ENCODE measurements at places on chromosomes 2 and 18.

DNA sequence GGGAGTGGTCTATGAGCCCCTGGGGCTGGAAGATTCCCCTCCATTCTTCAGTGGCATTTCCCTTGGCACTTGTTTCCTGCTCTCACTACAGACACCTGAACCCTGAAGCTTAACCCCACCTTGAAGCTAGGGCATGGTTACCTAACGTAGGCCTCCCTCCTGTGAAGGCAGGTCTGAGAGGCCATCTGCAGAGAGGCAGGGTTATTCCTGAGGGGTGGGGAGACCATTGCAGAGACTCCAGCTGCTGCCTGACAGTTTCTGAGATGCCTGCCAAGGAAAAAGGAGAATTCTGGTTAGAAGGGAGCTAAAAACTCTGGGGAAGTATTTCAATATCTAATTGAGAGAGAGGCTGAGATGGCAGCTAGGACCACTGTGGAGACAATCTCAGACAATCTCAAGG lies 119.3 kb upstream of the NDUFV2 start:
- no peak for DNase-seq

GRCh38 chr2:113206251-113206650 lies 32.5 kb downstream of the PSD4 start:
- DNase-seq, result peak; percentile 69

DNA sequence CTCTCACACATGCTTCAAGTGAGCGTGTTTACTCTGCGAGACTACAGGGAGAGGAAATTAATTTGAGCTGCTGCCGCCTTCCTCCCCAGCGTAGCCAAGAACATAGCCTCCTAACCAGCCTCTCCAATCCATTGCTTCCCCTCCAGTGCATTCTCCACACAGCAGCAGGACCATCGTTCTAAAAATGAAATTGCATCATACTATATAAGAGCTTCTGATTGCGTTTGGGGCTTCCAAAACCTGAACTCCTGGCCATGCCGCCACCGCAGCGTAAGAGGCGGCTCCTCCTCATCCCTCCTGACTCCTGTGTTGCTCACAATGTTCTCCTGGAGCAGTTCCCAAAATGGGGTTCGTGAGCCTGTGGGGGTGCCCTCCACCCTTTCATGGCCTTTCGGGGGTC lies 142.1 kb downstream of the MYT1L start:
- no peak for DNase-seq

- DNase-seq, result no peak
These were observed 203.4 kb downstream of the NEDD4L start for GRCh38 chr18:58247363-58247834.

- DNase-seq, result no peak
These were observed 5.8 kb upstream of the TWSG1 start for GRCh38 chr18:9328776-9329175.

DNA sequence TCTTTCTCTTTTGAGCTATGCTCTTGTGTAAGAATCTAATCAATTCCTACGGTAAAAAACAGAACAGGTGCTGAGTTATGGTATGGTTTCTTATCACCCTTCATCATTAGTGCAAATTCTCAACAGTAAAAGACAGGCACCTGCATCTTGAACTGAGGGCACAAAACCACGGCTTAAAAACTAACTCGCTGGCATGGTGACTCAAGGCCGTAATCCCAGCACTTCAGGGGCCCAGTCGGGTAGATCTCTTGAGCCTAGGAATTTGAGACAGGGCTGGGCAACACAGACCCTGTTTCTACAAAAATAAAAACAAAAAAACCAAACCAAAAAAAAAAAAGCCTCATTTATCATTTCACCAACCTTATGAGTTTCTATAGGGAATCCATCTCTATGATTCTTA lies 33.3 kb downstream of the THAP4 start:
- DNase-seq, result no peak

DNA sequence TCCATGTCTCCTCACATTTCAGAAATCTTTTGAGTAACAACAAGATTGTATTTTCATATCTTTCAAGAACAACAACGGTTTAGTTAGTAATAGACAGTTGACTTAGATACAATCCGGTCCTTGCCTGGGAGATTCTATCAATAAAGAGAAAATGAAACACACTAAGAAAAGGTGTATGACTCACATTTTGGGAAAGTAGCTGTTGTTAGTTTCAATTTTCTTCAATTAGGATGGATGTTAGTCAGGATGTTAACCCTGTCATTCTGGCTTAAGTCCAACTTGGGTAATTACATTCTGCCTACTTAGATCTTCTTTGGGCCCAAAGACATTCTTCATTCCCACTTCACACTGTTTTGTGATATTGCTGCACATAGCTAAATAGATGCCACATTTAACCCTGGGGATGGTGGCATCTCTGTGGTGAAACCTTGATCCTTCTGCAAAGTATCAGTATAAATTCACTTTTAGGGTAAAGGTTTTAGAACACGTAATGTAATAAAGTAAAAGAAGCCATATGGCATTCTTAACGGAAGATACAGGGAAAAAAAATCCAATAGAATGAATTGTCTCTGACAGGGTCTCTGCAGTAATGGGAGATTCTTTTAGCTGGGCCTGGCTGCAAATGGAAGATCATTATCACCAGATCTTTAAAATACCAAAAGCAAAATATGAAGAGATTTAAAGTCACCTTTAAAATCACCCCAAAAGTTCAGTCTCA lies 365.5 kb downstream of the FIGN start:
- DNase-seq, result no peak

DNA sequence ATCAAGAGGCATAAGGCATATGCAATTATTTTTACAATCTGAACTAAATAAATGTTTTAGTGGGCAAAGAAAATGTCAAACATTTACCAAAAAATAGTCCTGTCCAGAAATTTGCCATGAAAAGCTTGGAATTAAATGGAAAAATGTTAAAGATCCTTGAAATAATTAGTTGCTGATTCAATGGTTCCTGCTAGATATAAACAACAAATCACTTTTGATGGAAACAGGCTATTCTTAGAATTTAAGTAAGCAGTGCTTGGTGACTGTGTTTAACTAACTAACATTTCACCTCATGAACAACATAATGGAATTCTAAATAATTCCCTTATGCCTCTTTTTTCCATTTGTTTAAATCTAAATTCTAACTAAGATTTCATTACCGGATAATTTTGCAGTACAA lies 3.9 kb downstream of the RND3 start:
- no peak for DNase-seq

DNA sequence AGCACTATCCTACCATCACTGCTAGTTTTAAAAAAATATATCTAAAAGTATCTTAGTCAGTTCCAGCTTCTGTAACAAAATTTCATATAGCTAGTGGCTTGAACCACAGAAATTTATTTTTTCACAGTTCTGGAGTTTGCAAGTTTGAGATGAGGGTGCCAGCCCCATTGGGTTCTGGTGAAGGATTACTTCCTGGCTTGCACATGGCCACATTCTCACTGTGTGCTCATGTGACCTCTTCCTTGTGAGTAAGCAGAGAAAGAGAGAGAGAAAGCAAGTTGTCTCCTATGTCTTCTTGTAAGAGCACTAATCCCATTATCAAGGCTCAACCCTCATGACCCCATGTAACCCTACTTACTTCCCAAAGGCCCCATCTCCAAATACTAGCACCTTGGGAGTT lies 158.9 kb downstream of the DOK6 start:
- no peak for DNase-seq

Data from NCI-H774 (cell line).